T-helper 17 cell (primary cell): ENCODE measurements at places on chromosomes 13 and 19.

DNA sequence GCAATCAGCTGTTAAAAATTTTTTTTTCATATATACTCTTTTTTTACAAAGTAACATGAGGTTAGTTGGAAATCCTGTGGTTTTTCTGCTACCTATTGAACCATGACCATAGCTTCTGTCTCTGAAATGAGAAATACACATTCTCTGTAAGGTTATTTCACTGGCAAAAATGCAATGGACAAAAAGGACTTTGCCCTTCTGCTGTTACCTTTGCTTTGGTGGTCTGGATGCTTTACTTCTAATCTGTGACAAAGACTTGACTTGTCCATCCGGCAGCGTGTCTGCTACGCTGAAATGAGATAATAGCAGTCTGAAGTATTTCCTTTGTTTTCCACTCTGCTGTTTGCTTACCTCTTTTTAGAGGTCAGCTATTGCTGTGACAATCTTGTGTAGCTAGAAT is 412.8 kb downstream of the SLITRK6 start:
- DNase-seq: no peak

GRCh38 chr13:47621931-47622330 is 379.1 kb downstream of the SUCLA2 start:
- DNase-seq: no peak

DNA sequence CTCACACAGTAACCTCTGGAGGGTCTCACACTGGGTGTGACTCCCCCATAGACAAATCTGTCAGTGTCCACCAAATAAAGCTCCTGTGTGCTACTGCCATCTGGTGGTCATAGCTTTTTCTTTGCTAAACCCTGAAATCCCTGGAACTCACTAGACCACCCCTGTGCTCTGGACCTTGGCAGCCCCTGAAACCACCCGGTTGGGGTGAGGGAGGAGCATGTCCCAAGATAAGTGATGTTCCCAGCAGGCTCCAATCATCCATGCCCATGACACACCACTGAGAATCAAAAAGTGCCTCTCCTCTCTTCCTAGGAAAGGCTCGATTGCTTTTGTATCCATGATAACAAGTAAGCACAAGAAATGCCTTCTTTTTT is 6.5 kb upstream of the HSD17B14 start:
- DNase-seq: peak; percentile 17

GRCh38 chr13:42602906-42603305 is 29.0 kb downstream of the TNFSF11 start:
- no peak for DNase-seq

GRCh38 chr13:75873494-75873893 is 237.4 kb downstream of the LMO7 start:
- no peak for DNase-seq

DNA sequence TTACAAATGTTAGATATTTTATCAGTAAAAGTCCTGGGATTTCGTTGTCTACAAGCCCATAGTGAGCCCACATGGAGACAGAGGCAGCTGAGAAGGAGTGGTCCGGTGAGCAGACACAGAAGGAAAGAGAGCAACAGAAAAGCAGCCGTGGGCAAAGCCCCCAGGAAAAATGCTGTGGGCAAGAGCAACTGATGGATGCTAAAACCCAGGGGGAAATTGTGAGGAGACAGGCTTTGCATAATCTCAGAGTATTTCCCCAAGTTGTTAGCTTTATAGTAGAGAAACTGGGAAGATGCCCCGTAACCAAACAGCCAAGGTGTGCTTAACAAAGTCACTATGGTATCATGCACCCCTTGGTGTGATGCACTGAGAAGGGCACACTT is 35.1 kb downstream of the GJA3 start:
- no peak for DNase-seq

DNA sequence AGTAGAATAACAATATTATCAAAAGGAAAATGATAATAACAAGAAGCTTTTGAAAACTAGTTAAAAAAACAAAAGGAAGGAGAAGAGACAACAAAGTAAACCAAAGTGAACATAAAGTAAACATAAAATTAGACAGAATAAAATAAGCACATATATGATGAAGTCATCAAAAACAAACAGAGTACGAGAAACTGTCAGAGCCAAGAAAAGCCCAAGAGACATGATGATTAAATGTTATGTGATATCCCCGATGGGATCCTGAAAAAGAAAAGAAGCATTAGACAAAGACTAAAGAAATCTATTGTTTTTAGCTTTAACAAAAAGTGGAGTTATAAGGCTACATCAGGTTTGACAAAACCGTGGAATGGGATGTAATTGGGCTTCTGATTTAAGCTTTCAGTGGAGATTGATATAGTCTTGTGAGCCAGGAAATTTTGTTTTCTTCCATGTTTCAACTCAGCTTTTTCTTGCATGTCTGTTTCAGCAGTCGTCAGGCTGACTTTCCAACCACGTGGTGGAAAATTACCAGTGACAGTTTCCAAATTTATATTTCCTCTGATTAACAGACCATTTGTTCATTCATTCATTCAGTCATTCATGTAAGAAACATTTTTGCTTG is 64.9 kb downstream of the KL start:
- no peak for DNase-seq

GRCh38 chr19:3985643-3986259 is 488 bp upstream of the EEF2 start:
- DNase-seq: no peak

DNA sequence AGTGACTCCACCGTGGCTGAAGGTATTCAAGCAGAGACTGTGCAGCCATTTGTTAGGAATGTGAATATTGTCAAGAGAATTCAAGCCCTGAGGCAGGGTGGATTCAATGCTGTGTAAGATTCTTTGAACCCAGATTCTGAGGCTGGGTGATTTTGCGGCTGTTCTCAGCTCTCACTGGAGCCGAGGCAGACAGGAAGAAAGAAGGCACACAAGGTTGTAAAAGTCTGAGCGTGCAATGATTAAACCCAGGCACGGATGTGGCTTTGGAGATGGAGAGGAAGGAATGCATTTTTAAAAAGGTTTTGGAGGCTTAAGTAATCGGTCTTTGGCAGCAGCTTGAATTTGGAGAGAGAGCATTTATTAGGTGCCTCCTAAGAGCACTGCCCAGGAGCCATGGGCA is 187.9 kb downstream of the KATNAL1 start:
- DNase-seq: no peak

DNA sequence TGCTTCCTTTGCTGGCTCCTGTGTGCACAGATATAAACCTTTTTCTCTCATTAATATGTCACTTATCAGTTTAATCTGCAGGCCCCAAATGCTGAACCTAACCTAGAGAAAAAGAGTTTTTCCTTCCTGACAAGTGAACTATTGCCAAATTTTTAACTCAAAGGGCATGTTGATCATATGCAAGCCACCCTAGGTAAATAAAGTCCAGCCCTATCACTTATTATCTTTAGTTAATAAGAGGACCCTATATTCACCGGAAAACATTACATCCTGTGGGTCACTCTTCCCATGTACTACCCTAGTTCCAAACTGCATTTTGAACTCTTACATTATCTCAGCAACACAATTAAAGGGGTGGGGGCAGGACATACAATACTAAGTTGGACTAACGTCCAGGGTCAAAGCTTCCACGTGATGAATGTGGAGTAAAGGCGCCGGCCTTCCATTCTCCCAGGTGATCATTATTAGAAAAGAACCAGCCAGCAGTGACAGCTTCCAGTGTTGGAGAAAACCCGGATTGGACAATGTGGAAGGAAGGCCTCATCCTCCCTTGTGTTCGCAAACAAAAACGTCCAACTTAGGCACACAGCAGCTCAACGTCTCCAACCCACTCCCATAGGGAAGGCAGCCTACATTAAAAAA is 86.6 kb downstream of the STK24 start:
- no peak for DNase-seq

GRCh38 chr19:37975071-37975470 is 68.1 kb downstream of the SIPA1L3 start:
- no peak for DNase-seq

DNA sequence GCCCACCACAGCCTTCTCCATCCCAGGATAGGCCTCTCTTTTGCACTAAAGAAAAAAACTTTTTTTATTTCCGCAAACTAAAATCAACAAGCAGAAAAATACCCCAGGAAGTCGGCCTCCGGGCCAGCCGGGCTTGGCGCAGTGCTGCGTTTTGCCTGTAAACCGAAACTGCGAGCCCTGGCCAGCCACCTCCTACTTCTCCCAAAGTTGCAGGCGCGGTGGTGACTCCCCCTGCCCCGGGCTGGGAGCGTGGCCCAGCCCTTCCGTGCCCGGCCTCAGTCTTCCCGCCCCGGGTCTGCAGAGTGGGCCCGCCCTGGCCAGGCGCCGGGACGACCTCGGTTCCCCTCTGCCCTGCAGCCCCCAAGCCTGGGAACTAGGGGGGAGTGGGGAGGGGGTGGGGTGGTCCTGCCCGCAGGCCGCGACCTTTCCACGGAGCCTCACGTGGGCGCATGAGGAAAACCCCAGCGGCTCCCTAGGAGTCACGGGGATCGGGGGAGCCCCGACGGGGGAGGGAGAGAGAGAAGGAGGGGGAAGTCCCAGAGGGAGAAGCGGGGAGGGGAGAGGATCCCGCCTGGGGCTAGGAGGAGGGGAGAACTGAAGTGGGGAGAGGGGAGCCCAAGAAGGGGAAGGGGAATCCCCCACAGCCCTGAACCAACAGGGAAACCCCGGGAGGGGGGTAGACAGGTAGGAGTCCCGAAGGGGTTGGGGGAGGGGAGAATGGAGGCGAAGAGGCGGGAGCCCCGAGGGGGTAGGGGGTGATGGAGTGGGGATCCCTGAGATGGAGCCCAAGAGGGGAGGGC is 3.0 kb downstream of the GADD45B start:
- peak; percentile 74 for DNase-seq

GRCh38 chr13:91001371-91001770 is 346.1 kb upstream of the MIR17HG start:
- DNase-seq: no peak

GRCh38 chr19:52621376-52621775 is 16.8 kb downstream of the ZNF83 start:
- no peak for DNase-seq

DNA sequence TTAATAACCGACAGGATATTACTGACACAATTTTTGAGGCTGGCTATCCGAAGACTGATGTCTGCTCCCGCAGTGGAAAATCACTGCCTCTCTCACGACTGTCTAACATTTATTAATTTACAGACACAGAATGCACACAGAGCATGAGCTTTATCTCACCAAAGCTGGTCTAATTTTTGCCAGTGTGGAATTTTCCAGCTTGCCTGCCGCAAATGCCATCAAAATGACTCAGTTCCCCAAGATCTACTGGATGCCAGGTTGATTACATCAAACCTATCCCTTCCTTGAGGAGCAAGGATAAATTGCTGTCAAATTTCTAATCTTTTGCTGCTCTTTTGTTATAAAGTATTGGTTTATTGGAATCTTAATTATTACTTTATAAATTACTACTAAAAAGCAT is 1775.1 kb upstream of the PCDH20 start:
- DNase-seq: no peak

GRCh38 chr13:21683034-21683733 is 12.3 kb downstream of the FGF9 start:
- DNase-seq: no peak

DNA sequence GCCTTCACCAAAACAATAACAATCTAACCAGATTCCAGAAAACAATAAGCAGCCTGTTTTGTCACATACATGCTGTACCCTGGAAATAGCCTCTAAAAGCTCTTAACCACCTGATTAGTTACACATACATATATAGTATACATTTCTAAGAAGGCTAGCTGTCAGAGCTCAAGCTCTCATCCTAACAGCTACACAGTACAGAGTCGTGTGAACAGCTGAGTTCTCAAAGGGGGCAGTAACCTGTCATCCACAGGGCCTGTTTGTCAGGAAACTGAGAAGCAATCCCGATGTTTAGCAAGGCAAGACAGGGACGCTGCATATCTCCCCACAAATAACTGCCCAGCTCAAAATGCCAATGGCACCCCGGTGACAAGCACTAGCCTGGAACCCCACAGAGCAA is 56.9 kb downstream of the STK24 start:
- DNase-seq: no peak

DNA sequence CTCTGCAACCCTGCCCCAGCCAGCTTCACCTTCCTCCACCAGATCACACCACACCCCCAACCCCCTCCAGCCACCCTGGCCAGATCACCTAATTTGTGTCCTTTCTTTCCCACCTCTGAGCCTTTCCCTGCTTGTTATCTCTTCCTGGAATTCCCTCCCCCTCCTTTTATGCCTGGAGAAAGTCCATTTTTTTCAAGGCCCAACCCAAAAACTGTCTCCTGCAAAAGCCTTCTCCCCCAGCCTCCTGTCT is 5.3 kb upstream of the TLE2 start:
- no peak for DNase-seq

DNA sequence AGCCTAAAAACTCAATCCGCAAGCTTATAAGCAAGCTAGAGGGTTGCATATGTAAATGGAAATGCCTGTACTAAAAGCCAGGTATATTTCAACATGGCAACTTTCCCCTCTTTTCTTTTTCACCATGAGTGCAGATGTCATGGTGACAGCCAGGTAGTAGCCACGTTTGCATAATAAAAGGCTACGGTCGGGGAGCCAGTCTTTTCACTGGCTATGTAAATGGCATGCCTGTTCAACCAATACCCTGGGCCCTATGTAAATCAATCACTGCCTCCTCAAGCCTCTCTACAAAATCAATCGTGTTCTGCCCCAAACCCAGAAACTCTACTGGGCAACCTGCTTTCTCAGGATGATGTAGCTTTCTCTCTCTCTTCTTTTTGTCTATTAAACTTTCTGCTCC is 87.4 kb downstream of the ZNF100 start:
- no peak for DNase-seq

DNA sequence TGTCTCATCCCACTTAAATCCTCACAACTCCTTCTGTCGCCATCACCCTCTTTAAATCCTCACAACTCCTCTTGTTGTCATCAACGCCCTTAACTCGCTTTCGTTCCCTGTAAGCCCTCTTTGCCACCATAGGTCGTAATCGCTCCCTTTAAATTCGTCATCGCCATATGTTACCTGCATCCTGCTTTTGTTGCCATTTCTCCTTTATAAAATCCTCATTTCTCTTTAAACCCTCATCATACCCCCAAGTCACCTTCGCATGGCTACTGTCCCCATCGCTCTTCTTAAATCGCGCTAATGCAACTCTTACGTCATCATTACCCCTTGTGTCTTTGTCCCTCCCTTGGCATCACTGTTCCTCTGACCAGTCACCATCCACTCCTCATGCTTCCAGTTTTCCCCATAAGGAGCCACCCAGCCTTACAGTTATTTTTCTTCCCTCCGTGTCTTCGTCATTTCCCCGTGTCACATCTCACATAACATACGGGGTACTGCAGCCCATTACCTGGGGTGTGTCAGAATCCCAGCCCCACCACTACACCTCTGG is 539 bp downstream of the PLD3 start:
- DNase-seq: no peak

- DNase-seq: no peak
Measured at GRCh38 chr19:12244370-12244769, 50.3 kb downstream of the ZNF44 start.

DNA sequence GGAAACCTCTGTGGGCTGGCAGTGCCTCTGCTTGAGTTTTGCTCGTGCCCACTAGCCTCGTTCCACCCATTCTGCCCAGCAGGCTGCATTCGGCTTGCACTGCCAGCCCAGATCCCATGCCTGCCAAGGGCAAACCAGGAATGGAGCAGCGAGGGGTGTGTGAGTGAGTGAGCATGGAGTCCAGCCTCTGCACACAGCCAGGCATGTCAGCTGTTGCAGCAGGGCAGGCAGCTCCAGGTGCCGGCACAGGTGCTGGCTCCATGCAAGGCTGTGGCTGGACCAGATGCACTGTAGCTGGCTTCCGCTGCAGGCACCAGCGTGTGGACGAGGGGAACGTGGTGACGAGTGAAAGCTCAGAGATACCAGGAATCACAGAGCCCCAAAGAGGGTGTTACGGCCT is 64.5 kb downstream of the SPATA13 start:
- DNase-seq: no peak

- no peak for DNase-seq
Measured at GRCh38 chr13:57865600-57866294, 234.2 kb downstream of the PCDH17 start.
